ENCODE measurements at places on chromosomes 1 and 21.

DNA sequence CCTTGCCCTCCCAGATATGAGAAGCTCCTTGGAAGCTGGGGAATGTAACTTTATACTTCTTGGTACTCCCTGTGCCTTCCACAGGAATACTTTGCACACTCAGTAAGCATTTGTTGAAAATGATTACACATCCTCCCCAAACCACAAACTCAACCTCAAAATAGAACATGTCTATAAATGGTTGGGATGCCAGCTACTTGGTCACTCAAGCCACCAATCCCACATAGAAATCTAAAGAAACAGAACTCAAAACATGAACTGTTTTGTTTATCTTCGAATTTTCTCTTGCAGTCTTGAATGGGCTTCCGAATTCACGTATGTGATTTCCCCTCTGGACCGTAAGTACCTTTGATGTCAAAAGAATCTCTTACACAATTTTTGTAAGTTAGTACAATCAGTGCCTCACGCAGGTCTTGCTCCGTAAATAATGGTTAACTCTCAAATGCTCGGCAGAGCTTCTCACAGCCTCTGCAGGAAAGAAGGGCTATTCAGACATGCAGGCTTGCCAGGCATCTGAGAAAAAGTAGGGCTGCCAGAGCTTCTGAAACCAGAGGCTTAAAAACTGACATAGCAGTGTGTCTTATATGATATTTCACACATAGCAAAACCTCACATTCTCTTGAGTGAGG, 26.9 kb downstream of the SORT1 start:
- DNase-seq = no peak

DNA sequence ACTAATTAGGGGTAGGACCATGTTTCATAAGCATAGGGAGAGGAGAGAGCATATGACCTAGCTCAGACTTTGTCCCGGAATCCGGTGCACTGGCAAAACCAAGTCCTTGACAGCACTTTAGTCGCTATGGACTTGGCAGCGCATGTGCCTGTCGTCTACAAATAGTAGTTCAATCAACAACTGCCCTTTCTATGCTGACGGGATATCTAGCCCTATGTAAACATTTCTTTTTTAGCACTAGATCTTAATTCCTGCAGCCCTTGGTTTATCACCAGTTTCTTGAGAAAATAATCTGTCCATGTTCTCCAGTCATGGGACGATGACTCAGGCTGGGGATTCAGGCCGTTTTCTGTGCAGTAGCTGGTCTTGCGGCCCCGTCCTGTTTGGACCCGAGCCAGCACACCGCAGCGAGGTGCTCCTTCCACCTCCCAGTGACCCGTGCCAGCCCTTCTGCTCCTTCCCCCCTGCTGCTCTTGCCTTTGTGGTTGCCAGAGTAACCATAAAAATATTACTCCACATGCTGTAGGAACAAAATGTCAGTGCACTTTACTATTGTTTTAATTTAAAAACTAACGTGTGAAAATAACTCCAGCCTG, 8.6 kb upstream of the MT1HL1 start:
- no peak for DNase-seq

- no peak for DNase-seq
Measured at GRCh38 chr1:234708700-234709395, 98.9 kb upstream of the IRF2BP2 start.

- DNase-seq = no peak
Measured at GRCh38 chr1:24732186-24732885, 12.9 kb upstream of the CLIC4 start.

GRCh38 chr1:97632776-97633175, 288.1 kb downstream of the DPYD start:
- no peak for DNase-seq

DNA sequence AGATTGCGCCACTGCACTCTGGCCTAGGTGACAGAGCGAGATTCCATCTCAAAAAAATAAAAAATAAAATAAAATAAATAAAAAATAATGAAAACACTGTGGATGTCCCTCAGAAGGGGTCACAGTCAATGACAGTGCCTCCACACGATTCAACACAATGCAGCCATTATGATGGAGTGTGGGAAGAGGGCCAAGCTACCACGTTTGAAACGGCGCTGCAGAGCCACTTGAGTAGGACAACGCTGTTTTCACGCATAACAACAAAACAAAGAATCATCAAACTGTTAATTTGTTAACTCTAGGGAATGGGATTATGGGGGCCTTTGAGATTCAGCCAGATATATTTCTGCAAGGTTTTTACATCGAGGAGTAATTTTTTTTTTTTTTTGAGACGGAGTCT, 36.5 kb downstream of the NKAIN1 start:
- no peak for DNase-seq

DNA sequence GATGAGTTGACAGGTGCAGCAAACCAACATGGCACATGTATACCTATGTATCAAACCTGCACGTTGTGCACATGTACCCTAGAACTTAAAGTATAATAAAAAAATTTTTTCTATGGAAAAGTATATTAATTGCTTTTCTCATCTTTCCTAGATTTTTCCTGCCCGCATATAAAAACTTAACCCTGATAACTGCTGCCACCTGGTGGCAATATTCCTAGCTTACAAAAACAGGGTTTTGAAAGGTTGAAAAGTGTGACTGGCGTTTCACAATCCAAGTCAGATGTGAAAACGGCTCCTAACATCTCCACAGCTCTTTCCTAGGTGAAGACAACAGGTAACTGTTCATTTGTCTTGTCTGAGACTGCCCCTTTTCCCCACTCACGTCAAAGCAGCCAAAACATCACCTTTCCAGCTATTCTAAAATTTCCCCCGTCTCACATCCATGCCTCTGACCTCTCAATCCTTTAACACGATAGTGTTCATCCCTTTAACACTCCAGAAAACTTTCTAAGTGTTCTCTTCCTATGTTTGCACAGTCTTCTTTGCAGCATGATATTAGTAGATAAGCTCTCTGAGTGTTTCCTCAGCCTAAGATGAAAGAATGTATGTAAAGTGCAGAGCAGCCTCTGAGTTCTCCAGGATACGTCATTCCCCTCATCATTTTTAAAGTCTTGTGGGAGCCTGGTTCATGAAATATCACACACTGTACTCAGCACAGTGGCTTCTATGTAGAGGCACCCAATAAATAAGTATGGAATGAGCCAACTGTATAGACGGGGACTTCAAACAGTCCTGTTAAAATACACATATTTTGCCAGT, 27.5 kb downstream of the OVGP1 start:
- no peak for DNase-seq

GRCh38 chr1:156157966-156158365, 4.6 kb downstream of the SEMA4A start:
- DNase-seq = no peak

DNA sequence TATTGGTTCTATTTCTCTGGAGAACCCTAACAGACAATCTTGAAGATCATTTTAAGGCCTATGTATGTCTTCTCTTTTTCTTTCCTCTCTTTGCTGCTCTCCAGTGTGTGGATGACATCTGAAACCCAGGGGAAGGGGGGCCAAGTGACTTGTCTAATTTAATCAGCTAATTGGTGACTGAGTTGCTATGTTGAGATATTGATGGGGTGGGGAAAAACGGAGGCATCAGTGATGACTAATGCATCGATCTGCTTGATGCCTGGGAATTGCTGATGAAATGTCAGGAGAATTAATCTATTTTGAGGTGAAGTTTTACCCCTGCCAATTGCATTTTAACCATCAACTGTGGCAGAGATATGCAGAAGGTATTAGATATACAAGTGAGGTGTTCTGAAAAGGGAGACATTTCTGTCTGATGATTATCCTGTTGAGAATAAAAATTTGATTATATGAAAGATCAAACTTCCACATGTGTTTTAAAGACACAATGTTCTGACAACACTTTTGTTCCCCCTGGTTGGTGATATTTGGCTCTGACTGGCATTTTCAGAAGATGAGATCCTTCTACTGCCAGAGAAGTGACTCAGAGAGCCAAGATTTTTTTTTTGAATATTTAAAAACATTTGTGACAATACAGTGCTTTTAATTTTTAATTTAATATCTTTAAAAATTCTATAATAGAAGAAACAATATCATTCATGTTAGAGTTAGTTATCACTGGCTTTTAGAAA, 18.7 kb upstream of the PTGFR start:
- no peak for DNase-seq

- DNase-seq = no peak
Measured at GRCh38 chr21:45136927-45137611, 62.7 kb downstream of the ADARB1 start.

DNA sequence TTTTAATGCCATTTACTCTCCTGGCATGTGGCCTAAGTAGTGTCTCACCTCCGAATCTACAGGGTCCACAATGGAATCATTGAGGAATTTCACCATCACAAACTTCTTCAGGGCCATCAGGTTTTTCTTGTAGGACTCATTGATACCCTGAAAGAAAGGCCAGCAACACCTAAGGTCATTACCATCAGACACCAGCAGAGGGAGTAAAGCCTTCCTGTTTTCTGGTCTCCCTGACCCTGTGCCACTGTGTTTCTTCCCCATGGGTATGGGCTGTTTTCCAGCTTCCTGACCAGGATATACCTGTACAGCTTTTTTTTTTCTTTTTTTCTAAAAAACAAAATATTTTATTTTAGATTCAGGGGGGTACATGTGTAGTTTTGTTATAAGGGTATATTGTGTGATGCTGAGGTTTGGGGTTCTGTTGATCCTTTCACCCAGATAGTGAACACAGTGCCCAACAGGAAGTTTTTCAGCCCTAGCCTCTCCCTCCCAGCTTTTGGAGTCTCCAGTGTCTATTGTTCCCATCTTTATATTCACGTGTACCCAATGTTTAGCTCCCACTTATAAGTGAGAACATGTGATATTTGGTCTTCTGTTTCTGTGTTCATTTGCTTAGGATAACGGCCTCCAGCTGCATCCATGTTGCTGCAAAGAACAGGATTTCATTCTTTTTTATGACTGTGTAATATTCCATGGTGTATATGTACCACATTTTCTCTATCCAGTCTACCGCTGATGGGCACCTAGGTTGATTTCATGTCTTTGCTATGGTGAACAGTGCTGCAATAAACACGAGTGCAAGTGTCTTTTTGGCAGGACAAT, 18.3 kb downstream of the PPT1 start:
- no peak for DNase-seq

DNA sequence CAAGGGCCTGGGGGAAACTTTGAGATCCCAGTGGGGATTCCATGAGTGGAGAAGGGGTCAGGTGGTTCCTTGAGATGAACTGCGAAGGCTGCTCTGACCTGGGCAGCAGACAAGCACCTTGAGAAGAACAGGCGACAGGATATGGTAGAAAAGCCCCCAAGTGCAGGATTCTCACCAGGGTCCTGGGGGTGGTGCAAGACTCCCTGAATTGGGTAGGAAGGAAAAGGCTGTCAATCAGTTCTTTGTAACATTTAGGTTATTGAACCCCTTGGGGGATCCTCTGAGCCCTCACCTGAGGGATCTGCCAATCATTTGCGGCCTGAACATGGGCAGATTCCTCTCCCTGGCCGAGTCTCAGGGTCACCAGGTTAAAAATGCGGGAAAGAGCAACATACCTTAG, 2.4 kb upstream of the PRAMEF12 start:
- no peak for DNase-seq

GRCh38 chr1:93668121-93668520, 13.5 kb downstream of the BCAR3 start:
- DNase-seq = no peak

DNA sequence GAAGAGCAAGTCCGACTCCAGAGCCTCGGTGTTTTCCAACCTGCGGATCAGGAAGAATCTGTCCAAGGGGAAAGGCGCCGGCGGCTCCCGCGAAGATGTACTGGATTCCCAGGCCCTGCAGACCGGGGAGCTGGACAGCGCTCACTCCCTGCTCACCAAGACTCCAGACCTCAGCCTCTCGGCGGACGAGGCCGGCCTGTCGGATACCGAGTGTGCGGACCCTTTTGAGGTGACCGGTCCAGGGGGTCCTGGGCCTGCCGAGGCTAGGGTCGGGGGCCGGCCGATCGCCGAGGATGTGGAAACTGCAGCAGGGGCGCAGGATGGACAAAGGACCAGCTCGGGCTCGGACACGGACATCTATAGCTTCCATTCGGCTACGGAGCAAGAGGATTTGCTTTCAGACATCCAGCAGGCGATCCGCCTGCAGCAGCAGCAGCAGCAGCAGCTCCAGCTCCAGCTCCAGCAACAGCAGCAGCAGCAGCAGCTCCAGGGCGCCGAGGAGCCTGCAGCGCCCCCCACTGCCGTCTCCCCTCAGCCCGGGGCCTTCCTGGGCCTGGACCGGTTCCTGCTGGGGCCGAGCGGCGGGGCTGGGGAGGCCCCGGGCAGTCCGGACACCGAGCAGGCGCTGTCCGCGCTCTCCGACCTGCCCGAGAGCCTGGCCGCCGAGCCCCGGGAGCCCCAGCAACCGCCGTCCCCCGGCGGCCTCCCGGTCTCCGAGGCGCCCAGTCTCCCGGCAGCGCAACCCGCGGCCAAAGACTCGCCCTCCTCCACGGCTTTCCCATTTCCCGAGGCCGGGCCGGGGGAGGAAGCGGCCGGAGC, 827 bp downstream of the FMN2 start:
- DNase-seq = no peak
